Brain pericyte (primary cell): ENCODE measurements at places on chromosomes 7 and 10.

GRCh38 chr7:96033009-96033598, 260.8 kb downstream of the DYNC1I1 start:
- DNase-seq, result no peak

DNA sequence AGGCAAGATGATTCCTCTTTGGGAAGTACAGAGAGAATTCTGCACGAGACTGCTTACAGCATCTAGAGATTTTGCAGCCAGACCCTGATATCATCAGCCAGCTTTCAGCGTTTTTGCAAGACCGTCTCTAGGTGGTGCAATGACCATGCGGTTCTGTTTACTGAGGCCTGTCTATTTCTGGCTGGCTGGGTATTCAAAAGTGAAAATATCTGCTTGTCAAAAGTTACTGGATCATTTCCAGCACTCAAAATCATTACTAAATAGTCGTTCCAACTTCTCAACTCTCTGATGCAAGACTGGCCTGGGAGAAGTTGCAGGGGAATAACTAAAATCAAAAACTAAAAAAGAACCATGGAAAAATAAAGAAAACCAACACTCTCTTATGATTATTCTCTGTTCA, 240.1 kb downstream of the ELMO1 start:
- DNase-seq, result no peak

GRCh38 chr7:96949766-96950165, 55.6 kb upstream of the DLX6 start:
- no peak for DNase-seq

DNA sequence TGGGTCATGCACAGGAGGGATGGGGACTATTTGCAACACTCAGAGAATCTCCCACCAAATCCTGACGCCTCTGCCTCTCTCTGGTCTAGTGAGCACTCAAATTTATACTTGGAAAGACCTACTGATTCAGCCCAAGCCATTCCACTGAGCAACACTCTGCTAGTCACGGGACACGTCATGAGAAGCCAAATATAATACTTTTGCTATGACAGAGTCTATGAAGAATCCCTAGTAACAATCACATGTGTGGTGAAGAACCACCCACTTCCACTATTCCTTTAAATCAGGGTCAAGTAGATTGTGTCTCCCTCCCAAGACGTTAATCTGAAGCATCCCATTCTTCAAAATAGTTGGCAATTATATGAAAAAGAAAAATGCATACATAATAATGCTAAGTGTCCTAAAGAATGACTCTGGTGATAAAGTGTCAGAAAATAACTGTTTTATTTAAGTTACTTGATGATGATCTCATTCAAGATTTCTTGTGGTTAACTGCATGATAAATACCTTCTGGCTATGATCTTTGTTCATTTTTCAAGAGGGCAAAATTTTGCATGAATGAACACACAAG, 28.5 kb downstream of the CHCHD3 start:
- DNase-seq, result peak; percentile 41

- DNase-seq, result no peak
Measured at GRCh38 chr7:28685242-28685643, 272.9 kb downstream of the TRIL start.

DNA sequence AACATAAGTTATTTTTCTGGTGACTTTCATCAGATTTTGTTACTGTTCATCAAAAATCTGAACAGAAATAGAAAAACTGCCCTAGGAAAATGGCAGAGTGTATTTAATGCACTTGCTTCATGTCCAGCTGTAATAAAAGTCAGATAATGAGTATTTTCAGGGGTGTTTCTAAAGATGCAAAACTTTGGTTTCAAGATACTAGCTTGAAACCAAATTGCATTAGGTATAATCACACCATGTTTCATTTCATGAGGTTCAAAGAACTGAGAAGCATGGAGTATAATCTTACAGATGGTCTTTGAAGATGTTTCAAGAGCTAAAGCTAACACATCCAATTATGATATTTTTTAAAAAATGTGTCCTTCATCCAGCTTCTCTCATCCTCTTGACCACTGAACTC, 128.9 kb downstream of the NRCAM start:
- no peak for DNase-seq

GRCh38 chr7:12708314-12708713, 20.9 kb downstream of the ARL4A start:
- DNase-seq, result no peak

DNA sequence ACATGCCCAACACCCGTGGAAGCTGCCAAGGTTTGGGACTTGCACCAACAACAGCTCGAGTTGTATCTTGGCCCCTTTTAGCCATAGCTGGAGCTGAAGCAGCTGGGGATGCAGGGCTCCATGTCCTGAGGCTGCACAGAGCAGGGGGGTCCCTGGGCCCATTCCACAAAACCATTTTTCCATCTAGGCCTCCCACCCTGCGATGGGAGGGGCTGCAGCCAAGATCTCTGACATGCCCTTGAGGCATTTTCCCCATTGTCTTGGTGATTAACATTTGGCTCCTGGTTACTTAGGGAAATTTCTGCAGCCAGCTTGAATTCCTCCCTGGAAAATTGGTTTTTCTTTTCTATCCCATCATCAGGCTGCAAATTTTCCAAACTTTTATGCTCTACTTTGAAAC, 637.8 kb upstream of the VSTM2A start:
- no peak for DNase-seq

- DNase-seq, result no peak
Measured at GRCh38 chr10:73207883-73208282, 39.2 kb downstream of the DNAJC9 start.

DNA sequence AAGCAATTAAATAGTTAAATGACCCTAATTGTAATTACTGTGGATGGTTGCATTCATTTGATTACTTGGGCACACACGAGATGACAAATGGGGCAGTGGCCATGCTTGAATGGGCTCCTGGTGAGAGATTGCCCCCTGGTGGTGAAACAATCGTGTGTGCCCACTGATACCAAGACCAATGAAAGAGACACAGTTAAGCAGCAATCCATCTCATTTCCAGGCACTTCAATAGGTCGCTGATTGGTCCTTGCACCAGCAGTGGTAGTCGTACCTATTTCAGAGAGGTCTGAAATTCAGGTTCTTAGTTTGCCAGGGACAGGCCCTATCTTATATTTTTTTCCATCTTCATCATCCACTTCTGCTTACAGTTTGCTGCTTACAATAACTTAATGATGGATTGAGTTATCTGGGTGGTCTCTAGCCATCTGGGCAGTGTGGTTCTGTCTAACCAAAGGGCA, 8.3 kb downstream of the PCBD1 start:
- DNase-seq, result no peak

- no peak for DNase-seq
Measured at GRCh38 chr7:7848246-7848645, 120.3 kb upstream of the GLCCI1 start.

- no peak for DNase-seq
Measured at GRCh38 chr7:135407884-135408283, 102.0 kb downstream of the CNOT4 start.

- no peak for DNase-seq
Measured at GRCh38 chr7:3234851-3235250, 66.2 kb upstream of the SDK1 start.
